ENCODE measurements at places on chromosomes 5 and 9.

- no peak for DNase-seq
Observed at GRCh38 chr5:172858511-172858989, 24.5 kb downstream of the ERGIC1 start.

DNA sequence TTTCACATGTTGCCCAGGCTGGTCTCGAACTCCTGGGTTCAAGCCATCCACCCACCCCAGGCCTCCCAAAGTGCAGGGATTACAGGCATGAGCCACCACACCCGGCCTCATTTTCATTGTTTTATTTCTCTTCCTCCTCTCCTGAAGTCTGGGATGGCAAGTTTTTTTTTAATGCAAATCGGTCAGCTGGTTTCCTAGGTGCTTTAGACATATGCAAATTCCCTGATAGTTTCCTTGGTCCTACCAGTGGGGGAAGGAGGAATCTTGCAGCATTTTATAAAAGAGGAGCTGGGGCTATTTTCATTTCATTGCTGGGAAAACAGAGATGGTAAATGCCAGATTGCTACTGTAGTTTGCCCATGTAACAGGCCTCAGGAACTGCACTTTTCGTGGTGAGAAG is 179.4 kb downstream of the ACTL7B start:
- no peak for DNase-seq

DNA sequence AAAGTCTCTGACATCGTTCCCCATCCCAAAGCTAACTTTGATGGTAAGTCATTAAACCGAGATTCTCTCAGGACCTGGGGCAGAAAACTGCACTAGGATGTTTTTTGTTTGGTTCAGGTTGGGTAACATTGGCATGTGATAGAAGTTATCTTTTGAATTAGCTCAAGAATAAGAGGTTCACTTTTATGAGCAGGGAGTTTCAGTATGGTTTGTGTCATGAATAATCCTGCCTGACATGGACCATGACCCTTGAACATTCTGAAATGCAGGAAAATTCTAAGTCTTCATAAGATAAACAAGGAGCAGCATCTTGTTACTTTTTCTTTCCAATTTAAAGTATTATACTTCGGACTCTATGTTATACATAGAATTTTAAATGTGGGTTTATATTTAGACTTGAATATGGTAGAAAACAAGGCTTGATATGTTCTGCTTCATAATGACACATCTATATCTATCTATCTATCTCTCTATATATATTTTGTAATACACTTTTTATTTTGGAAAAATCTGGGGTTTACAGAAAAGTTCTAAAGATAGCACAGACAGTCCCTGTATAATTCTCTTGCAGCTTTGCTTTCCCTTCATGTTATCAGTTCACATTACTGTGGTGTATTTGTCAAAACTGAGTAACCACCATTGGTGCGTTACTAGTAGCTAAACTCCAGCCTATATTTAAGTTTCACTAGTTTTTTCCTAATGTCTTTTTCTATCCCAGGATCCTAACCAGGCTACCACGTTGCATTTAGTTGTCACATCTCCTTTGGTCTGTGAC is 102.7 kb upstream of the TAF11L2 start:
- no peak for DNase-seq

DNA sequence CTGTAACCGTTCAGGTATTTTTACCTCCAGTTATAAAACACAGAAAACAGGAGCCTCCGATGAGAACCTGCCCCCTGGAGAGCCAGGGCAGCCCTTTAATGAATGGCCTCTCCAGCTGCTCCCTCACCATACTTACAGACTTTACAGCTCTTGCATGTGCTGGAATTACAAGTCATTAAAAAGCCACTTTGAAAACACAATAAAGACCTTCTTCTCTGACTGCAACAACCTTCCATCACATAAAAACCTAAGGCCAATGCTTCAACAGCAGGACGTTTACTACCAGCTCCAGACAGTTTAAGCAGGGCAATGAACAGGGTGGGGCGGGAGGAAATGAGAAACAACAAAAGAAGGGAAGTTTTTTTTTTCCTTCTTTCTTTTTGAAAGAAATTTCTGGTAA is 213.8 kb downstream of the MLLT3 start:
- no peak for DNase-seq

DNA sequence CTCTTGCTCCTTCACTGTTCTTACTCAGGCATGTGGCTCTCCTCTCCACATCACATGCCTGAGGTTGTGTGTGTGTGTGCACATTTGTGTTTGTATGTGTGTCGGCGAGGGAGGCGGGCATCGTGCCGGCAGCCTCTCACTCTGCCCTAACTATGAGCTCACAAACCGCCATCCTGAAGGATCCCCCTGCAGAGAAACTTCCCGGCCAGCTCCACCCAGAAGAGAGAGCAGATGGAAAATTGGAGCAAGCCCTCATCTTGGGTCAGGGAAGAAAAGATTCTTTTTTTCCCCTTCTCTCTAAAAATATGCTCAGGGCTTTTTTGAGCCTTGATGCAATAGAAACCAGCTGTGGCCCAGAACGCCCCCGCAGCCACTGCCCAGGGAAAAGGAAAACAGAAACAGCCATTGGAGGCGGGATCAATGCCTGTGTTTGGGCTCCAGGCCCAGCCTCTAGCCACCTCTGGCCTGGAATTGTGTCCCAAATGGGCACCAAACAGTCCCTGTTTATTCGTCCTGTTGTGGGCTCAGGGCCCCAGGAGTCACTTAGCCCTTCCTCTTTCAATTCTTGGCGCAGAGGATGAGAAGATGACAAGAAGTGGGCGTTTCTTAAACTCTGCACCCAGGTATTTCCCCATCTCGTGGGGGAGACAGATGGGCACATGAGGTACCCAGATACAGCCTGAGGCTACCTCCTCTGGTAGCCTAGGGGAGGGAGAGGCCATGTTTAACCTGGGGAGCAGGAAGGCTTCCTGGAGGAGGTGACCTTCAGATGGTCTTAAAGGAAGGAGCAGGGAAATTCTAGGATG is 151.5 kb downstream of the RGS3 start:
- no peak for DNase-seq

DNA sequence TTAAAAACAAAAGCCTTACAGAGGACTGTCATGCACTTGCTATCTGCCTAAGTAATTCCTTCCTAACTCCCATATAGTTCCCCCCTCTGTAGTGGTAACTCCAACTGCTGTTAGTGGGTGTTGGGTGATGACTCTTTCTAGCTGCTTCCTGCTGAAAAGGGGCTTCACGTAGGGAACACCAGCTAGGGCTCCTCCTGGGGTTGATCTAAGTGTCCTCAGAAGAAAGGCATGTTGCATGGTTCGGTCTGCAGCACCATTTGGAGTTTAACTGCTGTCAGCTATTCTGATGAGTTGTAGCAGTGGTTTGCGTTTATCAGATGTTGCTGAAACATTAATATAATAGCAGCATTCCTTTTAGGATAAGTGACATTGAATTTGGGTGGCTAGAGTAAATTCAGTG is 281.9 kb upstream of the TUSC1 start:
- DNase-seq = no peak

GRCh38 chr5:176578391-176578808 is 29.3 kb downstream of the CDHR2 start:
- DNase-seq = no peak

GRCh38 chr9:16653491-16654399 is 216.7 kb downstream of the BNC2 start:
- DNase-seq = no peak

GRCh38 chr9:3455717-3456116 is 70.1 kb downstream of the RFX3 start:
- no peak for DNase-seq

GRCh38 chr9:76905791-76906646 is at the start of gene PRUNE2:
PRUNE2 (minus strand) TSS chr9:76906114; CDS start chr9:76905963, 151 bp downstream.
- DNase-seq = peak; percentile 29

DNA sequence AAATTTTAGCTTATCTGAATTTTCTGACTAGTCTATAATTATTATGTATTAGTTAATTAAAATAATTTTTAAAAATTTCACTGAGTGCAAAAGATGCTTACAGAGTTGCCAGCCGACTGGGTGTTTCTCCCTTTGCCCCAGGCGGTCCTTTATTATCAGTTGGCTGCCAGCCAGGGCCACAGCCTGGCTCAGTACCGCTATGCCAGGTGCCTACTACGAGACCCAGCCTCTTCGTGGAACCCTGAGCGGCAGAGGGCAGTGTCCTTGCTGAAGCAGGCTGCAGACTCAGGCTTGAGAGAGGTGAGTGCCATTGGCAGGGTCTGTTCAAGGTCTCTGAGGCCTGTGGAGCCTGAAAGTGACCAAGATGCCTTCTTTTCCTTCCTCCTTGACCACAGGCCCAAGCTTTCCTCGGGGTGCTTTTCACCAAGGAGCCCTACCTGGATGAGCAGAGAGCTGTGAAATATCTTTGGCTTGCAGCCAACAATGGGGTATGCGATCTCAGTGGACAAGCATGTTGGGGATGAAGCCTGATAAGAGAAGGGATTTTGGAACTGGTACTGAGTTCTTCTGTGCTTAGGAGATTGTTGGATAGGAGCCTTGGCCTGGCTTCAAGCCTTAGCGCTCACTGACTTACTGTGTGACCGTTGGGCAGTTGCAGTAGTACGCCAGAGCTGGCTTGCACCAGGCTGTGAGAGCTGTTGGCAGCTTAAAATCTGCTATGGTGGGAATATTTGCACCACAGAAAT is 10.6 kb downstream of the DELE1 start:
- no peak for DNase-seq

DNA sequence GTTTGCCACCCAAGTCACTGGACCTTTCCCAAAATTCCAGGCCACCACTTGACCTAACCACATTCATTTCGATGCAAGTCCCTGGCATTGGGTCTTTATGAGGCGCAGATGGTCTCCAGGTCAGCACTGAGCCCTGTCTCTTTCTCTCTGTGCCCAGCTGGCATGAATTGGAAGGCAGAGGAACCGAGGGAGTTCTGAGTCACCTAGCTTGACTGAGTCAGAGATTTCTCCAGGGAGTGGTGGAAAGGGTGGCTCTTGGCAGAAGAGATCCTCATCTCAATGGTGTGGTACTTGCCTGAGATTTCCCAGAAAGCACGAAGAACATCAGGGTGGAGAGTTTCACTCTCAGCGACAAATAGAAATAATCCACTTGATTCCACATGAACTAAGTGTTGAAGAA is 43.8 kb downstream of the WDR36 start:
- DNase-seq = no peak

GRCh38 chr5:173258466-173258865 is 23.5 kb upstream of the NKX2-5 start:
- DNase-seq = no peak

- no peak for DNase-seq
Observed at GRCh38 chr5:177369645-177370440, 12.1 kb downstream of the RGS14 start.
